ENCODE measurements at places on chromosomes 3 and 15. TPM values are rescaled to one million over a fixed set of nuclear protein-coding genes. Genes with fewer than 3 reads are reported as not detected.

- DNase-seq: no peak
Measured at GRCh38 chr15:49188933-49189332, 18.9 kb downstream of the GALK2 start.

GRCh38 chr15:79357566-79357965 is 46.7 kb downstream of the TMED3 start:
- no peak for DNase-seq

DNA sequence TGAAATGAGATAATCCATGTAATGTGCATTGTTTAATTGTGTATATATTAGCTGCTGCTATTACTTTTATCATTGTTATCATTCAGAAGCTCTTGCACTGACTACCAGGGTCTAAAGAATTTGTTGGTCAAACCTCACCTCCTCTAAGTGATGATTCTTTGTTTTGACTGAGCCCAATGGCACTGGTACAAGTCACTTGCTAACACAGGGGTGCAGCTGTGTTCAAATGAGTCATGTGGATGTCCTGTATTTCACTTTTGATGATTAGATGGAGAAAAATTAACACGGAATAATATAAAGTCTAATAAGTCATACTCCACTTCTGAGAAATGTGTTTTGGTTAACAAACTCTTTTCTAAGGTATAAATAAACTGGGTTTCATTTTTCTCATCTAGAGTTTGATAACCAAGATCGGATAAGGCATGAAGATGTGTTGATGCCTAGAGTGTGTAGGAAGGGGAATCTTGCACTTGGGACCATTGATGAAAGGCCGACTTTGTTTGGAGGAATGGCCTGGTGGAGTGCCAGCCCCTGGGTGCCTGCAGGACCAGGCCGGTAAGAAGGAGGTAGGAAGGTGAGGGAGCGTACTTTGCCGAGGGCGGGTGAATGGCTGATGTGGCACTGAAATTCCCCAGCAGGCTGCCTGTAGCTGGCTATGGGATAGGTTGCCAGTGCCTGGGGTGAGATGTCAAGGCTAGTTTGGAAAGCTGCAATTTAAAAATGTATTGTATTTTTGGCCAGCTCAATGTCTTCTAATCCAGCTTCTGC is 244.7 kb upstream of the ZPLD1 start:
- no peak for DNase-seq

DNA sequence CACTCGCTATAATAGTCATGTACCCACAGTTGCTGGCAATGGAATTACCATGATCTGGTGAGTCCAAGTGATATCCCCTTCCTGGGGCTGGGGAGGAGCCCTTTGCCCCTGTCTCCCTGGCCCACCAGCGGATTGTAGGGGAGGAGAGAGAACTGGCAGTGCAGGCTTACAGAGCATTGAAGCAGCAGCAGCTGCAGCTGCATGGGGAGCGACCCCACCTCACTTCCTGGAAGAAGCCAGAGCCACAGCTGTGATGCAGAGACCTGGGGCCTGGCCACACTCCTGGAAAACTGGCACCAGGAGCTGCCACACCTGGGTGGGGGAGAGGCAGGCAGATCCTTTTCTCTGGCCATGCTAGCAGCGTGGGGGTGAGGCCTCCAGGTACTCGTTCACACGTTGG is 300.1 kb upstream of the PROK2 start:
- no peak for DNase-seq

GRCh38 chr3:22360970-22361369 is 610.0 kb upstream of the ZNF385D start:
- DNase-seq: no peak

DNA sequence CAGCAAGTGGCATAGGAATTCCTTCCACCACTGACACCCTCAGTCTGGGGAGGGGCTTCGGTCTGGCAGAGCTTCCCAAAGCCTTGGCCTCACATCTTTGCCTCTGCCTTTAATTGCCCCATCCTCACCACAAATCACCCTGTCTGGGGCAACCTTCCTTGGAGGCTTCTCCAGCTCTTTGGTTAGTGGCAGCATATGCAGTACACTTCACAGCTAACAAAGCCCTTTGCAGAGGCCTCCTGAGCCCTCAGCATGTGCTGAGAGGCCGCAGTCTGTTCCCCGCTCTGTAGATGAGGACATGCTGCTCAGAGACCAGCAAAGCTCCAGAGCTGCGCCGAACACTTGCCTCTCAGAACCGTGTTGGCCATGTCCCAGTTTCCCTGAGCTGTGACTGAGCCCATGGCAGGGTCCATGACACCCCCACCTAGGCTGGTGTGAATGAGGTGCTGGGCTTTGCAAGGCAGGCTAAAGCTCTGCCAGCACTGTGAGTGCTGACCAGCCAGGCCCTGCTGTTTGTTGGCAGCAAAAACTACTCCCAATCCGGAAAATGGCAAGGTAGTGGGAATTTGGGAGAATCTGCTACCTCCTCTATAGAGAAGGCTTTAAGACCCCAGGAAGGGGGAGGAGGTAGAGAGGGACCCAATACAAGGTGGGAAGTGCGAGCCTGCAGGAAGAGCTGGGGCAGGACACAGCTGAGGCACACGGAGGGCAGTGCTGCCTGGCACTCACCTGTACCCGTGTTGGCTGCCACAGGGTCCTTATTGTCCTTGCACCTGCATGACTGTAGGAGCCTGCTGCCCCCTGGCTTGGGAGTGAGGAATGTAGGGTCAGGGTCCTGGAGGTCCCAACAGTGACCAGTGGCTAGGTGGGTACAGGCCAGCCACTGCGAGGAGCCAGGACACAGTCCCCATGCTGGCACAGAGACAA is 8.4 kb upstream of the KLF15 start:
- peak; percentile 7 for DNase-seq

GRCh38 chr3:56856752-56857151 is 55.0 kb upstream of the ARHGEF3 start:
- DNase-seq: no peak

DNA sequence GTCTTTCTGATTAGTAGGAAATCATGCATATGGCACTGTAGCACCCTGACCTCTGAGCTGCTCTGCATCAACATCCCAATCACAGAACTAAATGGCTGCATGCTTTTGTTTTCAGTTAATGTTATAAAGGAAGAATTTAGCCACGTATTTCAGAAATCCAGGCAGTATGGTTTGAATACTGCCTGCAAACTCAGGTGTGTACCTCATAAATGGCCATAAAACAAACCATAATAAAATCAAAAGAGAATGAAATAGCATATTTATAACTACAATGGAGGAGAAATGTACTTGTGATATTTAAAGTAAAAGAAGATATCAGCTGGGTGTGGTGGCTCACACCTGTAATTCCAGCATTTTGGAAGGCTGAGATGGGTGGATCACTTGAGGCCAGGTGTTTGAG is 94.5 kb downstream of the IL20RB start:
- DNase-seq: no peak

DNA sequence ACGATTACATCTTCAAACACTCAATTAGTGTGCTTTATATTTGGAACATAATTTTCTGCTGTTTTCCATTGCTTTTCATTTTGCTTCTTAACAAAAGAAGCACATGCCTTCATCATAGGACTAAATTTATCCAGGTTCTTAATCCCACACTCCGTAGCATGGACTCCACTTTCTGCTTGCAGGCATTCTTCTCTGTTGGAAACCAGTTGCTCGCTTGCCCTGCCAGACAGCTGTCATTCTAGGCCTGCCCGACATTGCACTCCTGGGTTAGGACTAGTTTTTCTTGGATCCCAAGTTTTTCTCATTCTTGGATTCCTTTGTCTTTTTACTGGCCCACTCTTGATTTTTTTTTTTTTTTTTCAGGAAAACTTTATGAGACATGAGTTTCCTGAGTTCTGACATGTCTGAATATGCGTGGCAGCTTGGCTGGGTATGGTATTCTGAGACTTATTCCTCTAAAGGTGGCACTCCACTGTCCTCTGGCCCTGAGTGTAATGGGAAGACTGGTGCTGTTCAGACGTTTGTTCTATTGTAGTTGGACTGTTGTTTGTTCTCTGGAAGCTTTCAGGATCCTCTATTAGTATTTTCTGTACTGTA is 6.3 kb upstream of the ATP1B3 start:
- DNase-seq: no peak

DNA sequence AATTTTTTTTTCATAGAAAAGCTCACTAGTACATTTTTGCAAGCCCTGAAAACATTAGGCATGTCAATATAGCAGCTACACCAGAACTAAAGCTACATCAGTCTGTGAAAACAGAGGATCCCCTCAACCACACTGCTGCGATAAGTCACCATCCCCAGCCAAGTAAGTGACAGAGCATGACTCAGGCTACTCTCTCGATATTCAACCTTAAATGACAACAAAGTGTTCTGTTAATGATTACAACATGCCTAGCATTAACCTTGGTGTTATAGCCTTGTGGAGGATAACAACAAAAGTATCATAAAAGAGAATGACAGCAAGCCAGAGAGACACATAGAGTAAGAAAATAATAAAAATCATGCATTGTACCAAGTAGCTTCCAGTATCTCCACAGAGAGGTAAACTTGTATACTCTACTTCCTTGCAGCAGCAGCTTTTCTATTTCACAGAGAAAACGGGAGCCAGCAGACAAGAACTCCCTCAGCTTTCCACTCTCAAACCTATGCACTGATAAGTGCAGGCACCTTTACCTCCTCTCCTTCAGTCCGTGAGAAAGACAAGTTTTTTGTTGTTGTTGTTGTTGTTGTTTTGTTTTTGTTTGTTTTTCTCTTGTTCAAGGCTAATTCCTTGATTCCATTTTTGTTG is 76.6 kb downstream of the GBE1 start:
- DNase-seq: no peak

GRCh38 chr3:4613366-4613765 is 120.2 kb downstream of the ITPR1 start:
- DNase-seq: no peak

DNA sequence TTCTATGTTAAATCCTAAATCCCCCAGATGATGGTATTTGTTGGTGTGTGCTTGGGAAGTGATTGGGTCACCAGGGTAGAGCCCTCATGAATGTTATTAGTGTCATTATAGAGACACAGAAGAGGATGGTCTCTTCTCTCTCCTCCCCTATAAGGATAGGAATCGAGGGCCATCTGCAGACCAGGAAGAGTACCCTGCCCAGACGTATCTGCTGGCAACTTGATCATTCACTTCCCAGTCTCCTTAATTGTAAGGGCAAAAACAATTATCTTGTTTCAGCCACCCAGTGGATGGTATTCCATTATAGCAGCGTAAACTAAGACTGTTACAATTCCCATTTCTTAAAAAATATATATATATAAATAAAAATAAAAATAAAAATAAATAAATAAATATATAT is 892.2 kb downstream of the SI start:
- no peak for DNase-seq

DNA sequence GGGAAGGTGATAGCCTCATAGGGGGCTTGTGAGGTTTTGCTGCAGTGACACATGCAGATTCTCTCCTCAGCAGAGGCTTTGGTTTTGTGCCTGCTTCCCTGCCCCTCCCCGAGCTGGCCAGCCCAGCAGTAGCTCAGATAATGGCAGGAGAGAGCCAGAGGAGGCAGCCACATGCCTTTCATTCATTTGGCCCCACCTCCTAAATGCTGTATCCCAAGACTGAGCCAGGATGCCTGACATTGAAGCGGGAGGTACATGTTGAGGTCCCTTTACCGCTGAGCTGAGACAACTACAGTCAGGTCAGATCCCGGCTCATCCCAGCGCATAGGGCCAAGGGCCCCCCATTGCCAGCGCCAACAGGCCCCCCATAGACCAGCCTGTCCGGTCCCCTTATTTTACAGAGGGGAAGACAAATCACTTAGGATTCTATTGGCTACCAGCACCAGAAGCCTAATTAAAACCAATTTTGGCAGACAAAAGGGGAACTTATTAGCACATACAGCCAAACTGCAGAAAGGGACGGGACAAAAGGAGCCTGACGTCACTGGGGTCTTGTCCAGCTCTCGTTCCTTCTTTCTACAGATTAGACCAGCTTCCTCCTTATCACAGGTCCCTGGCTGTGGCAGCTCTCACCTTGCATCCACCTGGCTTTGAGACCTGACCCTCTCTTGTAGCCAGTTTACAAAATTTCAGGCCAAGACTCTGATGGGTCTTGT is 12.1 kb upstream of the POLG start:
- no peak for DNase-seq

- DNase-seq: no peak
Measured at GRCh38 chr3:128180436-128180835, 27.2 kb downstream of the EEFSEC start.

The ATP10A gene
- 0.56 TPM for total RNA-seq

The SPINK8 gene
- total RNA-seq: not detected

The ECE2 gene
- total RNA-seq: not detected

The CHMP2B gene
- total RNA-seq: 36.1 TPM

The CLDN18 gene
- total RNA-seq: not detected
